Esophagus muscularis mucosa (tissue), 4 donors: ENCODE measurements at places on chromosomes 11 and 22. TPM values are rescaled to one million over a fixed set of nuclear protein-coding genes. Genes with fewer than 3 reads are reported as not detected.

Gene OR52D1
- total RNA-seq: not detected

- DNase-seq: no peak
These were observed 4.1 kb downstream of the AQP11 start for GRCh38 chr11:77593883-77594282.

- no peak for DNase-seq
These were observed 6.4 kb downstream of the A4GALT start for GRCh38 chr22:42714308-42714707.

Gene TUBA8
- total RNA-seq: 11.6 TPM

Gene SAA1
- total RNA-seq: 1.3 TPM

DNA sequence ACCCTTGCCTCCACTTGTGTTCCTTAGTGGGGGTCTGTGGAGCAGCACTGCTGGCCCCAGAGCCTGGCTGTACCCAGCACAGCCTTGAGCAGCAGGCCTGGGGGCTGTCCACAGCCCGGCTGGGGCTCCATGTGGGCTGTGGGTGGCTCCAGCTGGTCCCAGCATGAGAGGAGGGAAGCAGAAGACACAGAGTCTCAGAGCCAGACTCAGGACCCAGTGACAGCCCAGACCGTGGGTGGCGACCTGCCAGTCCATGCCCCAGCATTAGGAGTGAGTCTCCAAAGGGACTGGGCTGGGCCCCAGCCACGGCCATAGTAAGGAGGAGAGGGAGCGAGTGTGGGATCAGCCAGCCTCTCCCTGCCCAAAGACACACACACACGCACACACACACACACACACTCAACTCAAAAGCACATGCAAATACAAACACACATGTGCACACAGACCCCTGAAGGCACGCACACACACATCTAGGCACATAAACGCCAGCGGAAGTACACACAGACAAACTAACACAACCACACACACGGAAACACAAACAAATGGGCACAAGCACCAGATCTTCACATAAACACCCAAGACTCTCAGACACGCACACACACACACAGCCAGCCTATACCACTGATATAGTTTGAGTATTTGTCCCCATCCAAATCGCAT is 16.7 kb upstream of the LRRC10B start:
- DNase-seq: no peak

Gene DNAJB7
- not detected for total RNA-seq

GRCh38 chr11:130778705-130779104 is 137.6 kb downstream of the SNX19 start:
- no peak for DNase-seq

Gene GGTLC3
- total RNA-seq: not detected

Gene CBLIF
- total RNA-seq: not detected

GRCh38 chr11:102545701-102546100 is 15.2 kb upstream of the MMP7 start:
- DNase-seq: no peak

Gene ART1
- total RNA-seq: not detected

DNA sequence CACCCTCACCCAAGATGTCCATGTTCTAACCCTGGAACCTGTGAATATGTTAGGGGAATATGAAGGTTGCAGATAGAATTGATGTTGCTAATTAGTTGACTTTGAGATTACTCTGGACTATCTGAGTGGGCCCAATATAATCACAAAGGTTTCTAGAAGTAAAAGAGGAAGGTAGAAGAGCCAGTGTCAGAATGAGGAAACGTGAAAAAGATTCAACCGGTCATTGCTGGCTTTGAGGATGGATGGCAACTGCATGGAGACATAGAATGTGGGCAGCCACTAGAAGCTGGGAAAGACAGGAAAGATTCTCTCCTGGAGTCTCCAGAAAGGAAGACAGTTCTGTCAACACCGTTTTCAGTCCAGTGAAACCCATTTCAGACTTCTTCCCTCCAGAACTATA is 86.6 kb downstream of the CLPB start:
- no peak for DNase-seq

DNA sequence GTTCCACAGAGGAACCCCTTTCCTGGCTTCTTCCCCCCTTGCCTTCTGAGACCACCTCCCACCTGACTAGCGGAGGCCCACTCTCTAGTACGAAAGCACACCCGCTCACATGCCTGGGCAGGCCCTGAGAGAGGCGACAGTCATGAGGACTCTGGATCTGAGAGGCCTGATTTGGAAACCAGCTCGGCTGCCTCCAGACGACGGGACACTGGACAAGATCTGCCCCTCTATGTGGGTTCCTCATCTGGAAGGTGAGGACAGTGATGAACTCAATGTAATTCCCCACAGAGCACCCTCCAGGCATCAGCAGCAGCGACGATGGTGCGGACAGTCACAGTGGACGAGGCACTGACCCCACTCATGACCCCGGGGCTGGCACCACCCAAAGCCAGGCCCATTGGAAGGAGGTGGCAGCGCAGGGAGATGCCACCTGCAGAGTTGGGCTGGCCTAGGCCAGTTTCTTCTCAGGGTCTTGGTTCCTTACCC is 7.5 kb downstream of the SULT4A1 start:
- DNase-seq: no peak

DNA sequence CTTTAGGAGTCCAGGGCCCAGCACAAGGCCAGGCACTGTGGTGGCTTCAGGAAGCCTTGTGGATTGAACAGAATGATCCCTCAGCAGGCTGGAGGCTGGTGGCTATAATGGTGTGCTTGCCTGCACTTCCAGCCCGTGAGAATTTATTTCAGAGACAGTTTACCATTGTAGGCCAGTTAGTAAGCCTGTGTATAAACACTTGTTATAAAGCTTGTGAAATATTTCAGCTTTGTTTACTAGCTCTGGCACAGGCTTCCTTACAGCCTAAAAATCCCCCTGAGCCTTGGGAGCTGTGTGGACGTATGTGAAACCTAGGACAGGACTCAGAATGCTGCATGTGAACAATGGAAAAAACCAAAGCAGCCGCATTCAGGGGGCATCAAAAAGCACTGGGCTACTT is 26.6 kb upstream of the ACER3 start:
- DNase-seq: no peak

DNA sequence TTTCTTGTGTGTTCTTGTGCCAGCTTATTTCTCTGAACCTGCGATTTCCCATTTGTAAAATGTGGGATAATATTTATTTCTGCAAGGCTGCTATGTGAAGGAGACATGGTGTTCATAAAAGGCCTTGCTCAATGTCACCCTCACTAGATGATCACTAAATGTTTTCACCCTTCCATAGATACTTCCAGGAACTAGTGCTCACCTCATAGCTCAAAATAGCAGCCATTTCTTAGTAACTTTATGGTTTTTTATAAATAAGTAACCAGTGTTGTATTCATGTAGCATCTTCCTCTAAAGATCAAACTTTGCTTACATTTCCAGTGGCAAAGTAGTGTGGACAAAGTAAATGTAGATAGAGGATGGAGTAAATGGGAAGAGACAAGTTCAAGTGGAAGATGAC is 23.8 kb downstream of the SYTL2 start:
- DNase-seq: no peak

Gene TSGA10IP
- total RNA-seq: not detected

- no peak for DNase-seq
These were observed 13.5 kb downstream of the PGA5 start for GRCh38 chr11:61254403-61255025.

- peak; percentile 24 for DNase-seq
These were observed 51.9 kb upstream of the USP47 start for GRCh38 chr11:11789735-11790369.

- DNase-seq: no peak
These were observed 12.1 kb downstream of the DUSP18 start for GRCh38 chr22:30655532-30655931.

- DNase-seq: no peak
These were observed 1.9 kb downstream of the TPP1 start for GRCh38 chr11:6617315-6617781.

- no peak for DNase-seq
These were observed 59.5 kb downstream of the SMIM38 start for GRCh38 chr11:69215216-69215615.

- no peak for DNase-seq
These were observed 11.8 kb downstream of the LRP5 start for GRCh38 chr11:68324241-68324640.

DNA sequence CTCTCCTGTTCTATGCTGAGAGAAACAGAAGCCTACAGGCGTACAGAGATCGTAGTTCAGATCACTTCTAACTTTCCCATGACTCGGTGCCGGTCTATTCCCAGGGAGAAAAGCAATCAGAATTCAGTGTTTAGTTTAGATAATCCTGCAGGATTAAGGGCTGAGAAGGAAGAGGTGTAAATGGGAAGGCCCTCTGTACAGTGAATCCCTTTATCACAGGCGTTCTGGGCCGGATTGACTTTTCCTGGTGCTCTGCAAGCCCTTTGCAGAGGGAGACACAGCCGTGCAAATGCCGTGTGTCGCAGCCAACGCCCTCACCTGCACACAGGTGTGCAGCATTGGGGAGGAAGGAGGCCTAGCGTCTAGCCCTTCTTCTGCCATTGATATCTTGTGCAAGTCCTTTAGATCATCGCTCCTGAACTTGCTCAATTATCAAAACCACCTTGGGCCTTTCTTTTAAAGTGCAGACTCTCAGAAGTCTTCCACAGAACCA is 90.6 kb downstream of the DSCAML1 start:
- DNase-seq: no peak

Gene CD44
- total RNA-seq: 292 TPM

Gene CNTF
- total RNA-seq: 2.1 TPM

DNA sequence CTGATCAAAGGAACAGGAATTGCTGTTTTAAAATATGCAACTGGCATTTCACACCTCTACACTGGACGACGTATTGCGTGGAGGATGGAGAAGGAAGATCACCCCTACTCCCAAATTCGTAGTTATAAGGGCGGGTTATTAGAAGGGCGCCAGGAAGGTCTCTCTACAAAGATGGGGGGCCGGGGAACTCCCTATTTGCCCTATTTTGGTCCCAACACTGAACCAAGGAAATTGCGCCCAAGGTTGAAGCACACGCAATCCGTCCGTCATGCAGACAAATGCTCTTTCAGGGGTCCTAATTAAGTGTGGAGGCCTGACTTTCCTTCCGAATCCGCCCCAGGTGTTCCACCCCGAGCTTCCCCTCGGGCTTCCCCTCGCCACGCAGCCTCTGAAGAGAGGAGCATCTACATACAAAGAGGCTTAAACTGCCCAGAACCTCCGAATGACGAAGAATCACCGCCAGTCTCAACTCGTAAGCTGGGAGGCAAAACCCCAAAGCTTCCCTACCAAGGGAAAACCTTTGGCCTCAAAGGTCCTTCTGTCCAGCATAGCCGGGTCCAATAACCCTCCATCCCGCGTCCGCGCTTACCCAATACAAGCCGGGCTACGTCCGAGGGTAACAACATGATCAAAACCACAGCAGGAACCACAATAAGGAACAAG is 396 bp downstream of the NPAT start:
- DNase-seq: no peak

Gene POU2AF2
- not detected for total RNA-seq

DNA sequence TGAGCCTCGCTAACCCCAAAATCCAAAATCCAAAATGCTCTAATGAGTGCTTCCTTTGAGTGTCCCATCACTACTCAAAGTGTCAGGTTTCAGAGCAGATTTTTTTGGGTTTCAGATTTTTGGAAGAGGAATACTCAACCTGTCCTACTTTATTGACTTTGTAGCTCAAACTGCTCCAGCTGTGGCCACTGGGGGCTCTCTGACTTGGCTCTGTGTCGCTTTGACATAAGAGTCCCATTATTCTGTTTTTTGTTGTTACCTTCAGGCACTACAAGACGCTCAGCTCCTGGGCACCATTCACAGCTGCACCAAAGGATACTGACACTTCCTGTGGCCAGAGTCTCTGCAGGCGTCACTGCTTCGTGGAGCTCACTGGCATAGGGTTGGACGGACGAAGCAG is 41.1 kb downstream of the PHF21B start:
- DNase-seq: no peak
